ENCODE measurements at places on chromosomes 2 and 18.
A peak's percentile ranks its signal among the peaks of the same experiment; 100 is the strongest.

DNA sequence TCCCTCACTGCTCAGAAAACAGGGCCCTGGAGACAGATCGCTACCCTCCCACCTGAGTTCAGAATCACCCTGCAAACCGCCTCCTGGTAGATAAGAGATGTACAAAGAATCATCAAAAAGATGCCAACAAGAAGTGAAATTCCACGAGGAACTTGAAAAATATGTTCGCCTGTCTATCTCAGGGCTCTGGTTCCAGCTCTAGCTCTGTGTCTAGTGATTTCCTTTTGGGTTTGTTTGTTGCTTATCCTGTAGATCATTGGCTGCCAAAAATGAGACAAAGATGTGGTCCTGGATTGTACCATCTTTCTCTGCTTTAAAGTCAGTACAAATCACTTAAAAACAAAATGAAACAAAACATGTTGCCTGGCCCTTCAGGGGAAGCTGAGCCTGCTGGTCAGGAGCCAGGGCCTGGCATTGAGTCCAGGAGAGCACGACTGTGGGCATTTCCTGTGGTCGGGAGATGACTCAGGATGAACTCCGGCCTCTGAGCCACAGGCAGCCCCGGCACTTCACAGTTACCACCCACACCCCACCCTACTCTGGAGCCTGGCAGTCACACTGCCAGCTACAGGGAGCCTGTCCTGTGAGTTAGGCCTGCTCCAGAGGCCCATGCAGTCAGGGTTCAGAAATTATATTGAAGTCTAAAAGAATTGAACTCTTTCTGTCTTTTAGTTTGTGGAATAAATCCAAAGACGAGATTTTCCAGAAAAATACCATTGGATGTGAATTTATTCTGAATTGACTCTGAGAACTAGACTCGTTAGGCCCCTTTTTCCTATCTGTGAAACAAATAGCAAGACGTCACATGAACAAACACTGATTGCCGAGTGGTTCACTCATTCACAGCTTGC is 8.0 kb upstream of the ITGB6 start:
- peak; percentile 88 for DNase-seq

GRCh38 chr2:109128616-109129355 is at the start of gene SH3RF3:
Gene SH3RF3, plus strand, starts transcription at chr2:109129205.
- DNase-seq, result no peak

DNA sequence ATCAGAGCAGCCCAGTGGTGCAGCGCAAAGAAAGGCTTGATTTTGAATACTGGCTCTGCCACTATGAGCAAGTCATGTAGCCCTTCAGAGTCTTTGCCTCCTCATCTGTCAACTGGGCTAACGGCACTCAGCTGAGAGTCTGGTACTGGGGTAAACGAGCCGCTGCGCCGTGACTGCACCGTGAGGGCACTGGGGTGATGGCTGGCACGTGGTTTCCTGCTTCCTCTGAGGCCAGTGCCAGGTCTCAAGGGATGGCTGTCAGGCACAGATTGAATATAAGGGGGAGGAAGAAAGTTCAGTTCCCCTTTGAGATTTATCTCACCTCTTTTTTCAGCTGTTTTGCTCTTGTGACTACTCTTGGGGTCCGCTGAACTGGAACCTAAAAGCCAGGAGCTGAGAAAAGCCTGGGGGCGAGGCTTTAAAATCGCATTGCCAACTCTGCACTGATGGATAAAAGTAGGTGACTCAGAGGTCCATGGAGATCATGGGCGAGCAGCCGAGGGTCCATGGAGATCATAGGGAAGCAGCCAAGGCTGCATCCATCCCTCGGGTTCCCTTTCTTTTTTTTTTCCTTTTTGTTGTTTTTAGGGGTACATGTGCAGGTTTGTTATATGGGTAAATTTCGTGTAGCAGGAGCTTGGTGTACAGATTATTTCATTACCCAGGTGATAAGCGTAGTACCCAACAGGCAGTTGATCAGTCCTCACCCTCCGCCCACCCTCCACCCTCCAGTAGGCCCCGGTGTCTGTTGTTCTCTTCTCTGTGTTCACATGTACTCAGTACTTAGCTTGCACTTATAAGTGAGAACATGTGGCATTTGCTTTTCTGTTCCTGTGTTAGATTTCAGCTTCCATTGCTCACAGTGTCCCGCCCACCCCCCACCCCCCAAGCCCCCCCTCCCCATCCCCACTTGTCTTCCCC is 114.3 kb downstream of the SPP2 start:
- DNase-seq, result no peak

DNA sequence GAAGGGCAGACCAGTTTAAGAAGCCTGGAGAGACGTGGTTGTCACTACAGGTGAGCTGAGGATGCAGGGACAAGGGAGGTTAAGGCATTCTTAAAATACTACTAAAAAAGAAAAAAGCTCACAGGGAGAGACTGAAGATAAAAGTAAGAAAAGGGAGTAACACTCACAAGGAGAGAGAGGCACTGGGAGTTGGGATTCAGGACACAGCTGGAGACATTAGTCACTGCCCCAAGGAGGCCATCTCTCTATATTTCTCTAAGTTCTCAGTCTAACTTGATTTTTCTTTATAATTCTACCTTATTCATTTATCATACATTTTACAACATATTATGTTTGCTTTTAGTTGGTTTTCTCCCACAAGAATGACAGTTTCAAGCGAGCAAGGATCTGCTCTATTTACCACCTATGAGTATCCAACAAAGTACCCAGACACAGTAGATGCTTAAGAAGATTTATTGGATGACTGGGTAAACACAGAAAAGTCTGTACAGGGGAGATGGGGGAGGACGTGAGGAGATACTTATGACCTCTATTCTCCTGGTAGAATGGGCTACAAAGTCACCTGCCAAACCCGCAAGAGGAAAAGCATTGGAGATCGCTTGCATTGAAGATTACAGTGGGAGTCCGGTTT is 2.2 kb downstream of the SERPINE2 start:
- DNase-seq, result no peak

- DNase-seq, result no peak
Observed at GRCh38 chr2:48434101-48434500, 95.9 kb upstream of the STON1 start.

All from GM04503 (cell line).